Gastrocnemius medialis (tissue), 4 donors: ENCODE measurements at places on chromosomes 6 and 20. TPM values are rescaled to one million over a fixed set of nuclear protein-coding genes. Genes with fewer than 3 reads are reported as not detected.

Gene PI16
- 0.87 TPM for total RNA-seq

DNA sequence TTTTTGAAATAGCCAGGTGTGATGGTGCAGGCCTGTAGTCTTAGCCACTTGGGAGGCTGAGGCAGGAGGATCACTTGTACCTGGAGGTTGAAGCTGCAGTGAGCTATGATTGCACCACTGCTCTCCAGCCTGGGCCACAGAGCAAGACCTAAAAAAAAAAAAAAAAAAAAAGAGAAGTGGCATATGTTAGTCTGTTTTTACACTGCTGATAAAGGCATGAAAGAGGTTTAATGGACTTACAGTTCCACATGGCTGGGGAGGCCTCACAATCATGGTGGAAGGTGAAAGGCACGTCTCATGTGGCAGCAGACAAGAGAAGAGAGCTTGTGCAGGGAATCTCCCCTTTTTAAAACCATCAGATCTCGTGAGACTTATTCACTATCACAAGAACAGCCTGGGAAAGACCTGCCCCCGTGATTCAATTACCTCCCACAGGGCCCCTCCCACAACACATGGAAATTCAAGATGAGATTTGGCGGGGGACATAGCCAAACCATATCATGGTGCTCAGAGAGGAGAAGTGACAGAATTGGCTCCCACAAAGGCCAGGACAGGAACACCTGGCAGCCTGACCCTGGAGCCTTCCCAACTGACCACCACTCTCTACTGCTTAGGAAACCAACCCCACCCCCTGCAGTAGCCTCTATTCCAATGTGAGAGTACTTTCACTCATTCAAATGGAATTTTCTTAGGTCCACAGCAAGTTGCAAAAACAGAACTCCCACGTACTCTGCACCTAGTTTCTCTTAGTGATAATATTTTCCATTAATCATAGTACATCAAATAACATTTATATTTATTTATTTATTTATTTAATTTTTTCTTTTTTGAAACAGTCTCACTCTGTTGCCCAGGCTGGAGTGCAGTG is 29.8 kb downstream of the ARHGAP40 start:
- DNase-seq, result no peak

DNA sequence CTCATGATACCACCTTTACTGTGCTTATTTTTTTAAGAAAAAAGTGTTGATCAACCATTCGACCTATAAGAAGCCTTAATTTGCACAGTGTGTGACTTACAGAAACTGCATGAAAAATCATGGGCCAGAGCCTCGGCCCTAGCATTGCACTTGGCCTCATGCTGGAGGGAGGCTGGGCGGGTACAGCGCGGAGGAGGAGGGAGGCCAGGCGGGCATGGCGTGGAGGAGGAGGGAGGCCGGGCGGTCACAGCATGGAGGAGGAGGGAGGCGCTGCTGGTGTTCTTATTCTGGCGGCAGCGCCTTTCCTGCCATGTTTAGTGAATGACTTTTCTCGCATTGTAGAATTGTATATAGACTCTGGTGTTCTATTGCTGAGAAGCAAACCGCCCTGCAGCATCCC is 15.6 kb upstream of the SLC22A1 start:
- no peak for DNase-seq

Gene PRPH2
- total RNA-seq, result 3.8 TPM

GRCh38 chr20:56229812-56230211 is 18.7 kb upstream of the MC3R start:
- no peak for DNase-seq

DNA sequence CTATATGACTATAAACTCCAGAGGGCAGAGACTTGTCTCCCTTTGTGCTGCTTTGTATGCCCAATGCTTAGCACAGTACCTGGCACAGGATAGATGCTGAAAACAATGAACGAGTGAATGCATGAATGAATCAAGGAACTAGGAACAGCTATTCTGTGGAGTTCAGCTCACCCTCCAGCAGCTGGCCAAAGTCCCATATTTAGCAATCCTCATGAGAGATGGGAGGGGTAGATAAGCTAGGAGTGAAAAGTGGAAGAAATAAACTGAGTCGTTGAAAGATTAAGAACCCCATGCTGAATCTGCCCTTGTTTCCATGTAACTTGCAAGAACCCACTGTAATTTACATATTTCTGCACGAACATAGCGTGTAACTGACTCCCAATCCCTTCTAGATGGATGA is 106.5 kb downstream of the MAFB start:
- DNase-seq, result peak; percentile 16

DNA sequence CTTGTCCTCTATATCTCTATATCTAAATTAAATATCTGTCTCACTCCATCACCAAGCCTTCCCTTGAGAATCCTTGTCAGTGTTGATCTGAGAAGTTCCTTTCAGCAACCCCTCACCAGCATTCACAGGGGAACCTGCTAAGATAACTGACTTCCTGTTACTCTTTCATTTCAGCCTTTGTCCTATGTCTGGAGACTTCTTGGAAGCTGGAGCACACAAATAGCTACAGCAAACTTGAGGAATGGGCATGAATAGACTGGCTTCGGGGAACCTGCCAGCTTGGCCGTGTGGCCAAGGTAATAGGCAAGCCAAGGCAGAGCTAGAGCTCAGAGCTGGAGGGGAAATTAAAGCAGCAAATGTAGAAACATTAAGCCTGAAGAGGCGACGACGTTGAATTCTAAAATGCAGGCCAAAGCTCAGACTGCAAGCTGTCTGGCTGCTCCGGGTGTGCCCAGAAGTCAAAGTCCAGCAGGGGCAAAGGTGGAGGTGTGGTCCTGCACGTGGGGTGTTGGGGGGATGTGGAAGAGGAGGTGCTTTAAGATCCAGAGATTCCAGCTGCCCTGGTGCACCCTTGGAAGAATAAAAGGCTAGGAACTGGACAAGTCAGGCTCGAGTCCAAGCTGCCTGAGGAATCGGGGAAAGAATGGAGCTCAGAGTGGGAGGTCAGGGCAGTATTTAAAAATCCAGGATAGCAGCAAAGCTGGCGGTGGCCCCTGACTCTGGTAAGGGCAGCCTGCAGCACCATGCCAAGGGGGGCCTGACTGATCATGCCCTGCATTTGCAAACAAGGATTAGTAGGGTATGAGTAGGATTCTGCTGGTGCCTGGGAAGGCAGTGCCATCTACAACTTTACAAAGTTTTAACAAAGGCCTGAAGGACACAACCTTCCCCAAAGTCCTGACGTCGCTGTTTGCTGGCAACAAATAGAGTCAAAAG is 185.0 kb upstream of the SGK1 start:
- no peak for DNase-seq

GRCh38 chr6:150261997-150262697 is 106.7 kb upstream of the IYD start:
- DNase-seq, result no peak
